A549 treated with Hydrocortisone at 1 μM for 4 hours (cell line): ENCODE measurements at places on chromosomes 11 and 22. TPM values are rescaled to one million over a fixed set of nuclear protein-coding genes. Genes with fewer than 3 reads are reported as not detected.

The PHLDA2 gene
- 83.4 to 114 TPM (median 108 TPM) in 5 replicates for total RNA-seq

The OR5T3 gene
- total RNA-seq, result not detected in 5 replicates

The C11orf65 gene
- total RNA-seq, result 0.16 to 0.60 TPM (median 0.21 TPM) in 5 replicates

The GRIK4 gene
- total RNA-seq, result 0.01 to 0.06 TPM in 2 of 5 replicates, not detected in the others

The MAML2 gene
- total RNA-seq, result 2.2 to 4.3 TPM (median 3.7 TPM) in 5 replicates

The GLB1L2 gene
- 1.9 to 2.2 TPM (median 2.0 TPM) in 5 replicates for total RNA-seq

The OTOG gene
- total RNA-seq, result not detected in 5 replicates

The SERPING1 gene
- 0.53 to 1.3 TPM (median 0.88 TPM) in 5 replicates for total RNA-seq

The TMPRSS4 gene
- total RNA-seq, result not detected in 5 replicates

The MUC6 gene
- total RNA-seq, result not detected in 5 replicates

The KDM4D gene
- 0.24 to 0.63 TPM (median 0.32 TPM) in 5 replicates for total RNA-seq

The DGCR6 gene
- 1.1 to 2.1 TPM (median 1.5 TPM) in 5 replicates for total RNA-seq

The CHRM1 gene
- total RNA-seq, result 0.06 to 0.13 TPM (median 0.08 TPM) in 5 replicates

The CCDC188 gene
- not detected in 5 replicates for total RNA-seq

The DAGLA gene
- total RNA-seq, result 5.7 to 6.8 TPM (median 6.6 TPM) in 5 replicates

The BDNF gene
- total RNA-seq, result 7.6 to 10.1 TPM (median 8.9 TPM) in 5 replicates
